ENCODE measurements at places on chromosomes 2 and 18.

DNA sequence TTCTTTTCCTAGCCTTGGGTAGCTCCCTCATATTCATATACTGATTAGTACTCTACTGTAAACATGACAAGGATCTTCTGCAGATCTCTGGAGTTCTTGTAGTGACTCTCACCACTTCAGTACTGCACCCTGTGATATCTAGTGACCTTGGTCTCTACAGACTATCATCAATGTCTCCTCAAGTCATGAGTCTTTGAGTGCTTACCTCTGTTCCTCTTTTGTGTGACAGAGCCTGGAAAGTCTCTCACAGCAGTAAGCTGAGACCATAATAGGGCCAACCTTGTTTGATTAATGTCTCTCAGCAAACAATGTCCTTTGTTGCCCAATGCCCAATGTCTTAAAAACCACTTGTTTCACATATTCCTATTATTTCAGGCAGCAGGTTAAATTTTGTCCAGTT is 34.2 kb upstream of the BAZ2B start:
- no peak for DNase-seq

DNA sequence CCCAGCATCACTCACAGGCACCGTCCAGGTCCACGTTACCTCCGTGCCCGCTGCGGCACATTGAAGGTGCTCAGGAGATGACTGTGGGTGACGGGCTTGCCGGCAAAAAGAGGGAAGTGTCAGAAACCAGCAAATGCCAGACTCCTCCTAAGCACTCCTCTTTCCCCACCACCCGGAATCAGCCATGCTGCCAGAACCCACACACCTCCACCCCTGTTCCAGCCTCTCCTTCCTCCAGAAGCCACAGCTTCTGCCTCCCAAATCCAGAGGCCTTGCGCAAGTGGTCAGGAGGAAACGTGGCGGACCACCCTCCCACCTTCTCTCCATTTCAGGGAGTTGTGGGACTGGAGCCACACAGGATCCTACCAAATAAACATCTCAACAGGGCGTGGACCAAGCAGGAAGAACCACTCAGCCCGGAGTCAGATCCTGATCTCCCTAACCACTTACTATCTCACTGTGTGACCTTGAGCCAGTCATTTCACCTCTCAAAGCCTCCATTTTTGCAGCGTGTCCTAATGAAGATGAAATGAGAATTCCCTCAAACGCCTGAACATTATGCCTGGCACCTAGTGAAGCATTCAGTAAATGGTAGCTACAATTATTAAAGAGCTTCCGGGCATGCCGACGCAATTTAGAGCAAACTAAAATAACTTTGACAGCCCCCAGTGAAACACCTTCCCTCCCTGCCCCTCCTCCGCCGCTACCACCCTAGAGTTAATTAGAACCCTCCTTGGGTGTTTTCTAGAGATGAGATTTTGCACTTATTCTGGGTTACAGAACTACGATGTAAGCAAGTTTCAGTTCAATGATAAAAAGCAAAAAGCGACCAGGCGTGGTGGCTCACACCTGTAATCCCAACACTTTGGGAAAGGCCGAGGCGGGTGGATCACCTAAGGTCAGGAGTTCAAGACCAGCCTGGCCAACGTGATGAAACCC is 32.9 kb downstream of the SMAD7 start:
- no peak for DNase-seq

- DNase-seq: no peak
These were observed 109.2 kb downstream of the NOL4 start for GRCh38 chr18:34115409-34116081.

GRCh38 chr18:27185025-27185763 is at the start of gene CHST9:
TSS of gene CHST9 (minus strand) at chr18:27185308. CDS start at chr18:27142809, 42,499 bp downstream.
- no peak for DNase-seq

DNA sequence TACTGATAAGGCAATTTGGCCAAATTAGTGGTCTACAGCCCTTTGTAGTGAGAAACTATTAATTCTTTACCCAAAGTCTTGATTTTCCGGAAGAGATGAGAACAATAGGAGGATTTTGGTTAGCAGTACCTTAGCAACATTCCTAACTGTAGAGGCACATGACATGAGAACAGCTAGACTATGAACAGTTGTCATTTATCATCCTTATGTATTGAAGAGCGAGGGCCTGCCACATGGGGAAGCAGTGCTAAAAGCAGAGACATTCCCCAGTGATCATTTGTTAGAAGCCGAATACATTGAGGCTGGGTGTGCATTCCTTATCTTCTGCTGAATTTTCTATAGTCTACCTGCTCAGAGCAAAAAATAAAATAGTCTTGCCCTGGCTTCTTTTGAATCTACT is 65.2 kb downstream of the RBBP8 start:
- no peak for DNase-seq

DNA sequence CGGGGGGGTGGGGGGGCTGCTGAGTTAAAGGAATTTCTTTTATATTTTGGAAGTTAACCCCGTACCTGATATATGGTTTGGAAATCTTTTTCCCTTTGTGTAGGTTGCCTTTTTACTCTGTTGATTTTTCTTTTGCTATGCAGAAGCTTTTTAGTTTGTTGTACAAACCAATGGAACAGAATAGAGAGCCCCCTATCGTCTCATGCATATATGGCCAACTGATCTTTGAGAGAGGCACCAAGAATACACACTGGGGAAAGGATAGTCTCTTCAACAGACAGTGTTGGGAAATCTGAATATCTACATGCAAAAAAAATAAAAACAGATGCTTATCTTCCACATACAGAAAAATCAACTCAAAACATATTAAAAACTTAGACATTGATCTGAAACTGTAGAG is 647.8 kb upstream of the KLHL29 start:
- no peak for DNase-seq

- DNase-seq: peak; percentile 26
These were observed 27.4 kb upstream of the SPR start for GRCh38 chr2:72859831-72860262.

- peak; percentile 44 for DNase-seq
These were observed 45.2 kb downstream of the PCBP1 start for GRCh38 chr2:70132244-70133126.

DNA sequence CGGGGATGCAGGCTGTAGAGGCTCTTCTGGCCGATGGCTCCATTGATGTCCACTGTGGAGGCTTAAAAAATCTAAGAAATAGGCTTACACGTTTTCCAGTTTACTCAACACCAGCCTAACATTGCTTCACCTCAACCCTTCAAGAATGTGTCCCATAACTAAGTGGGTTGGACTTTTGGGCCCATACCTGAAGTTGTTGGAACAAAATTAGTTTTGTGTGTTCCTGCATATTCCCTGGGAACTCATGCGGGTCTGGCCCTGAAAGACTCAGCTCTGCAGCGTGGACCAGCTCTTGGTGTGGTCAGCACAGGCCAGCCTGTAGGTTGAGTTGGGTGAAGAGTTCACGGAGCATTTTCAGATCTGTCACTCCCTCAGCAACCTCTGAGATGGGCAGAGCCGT is 38.5 kb downstream of the SH3BP4 start:
- no peak for DNase-seq

DNA sequence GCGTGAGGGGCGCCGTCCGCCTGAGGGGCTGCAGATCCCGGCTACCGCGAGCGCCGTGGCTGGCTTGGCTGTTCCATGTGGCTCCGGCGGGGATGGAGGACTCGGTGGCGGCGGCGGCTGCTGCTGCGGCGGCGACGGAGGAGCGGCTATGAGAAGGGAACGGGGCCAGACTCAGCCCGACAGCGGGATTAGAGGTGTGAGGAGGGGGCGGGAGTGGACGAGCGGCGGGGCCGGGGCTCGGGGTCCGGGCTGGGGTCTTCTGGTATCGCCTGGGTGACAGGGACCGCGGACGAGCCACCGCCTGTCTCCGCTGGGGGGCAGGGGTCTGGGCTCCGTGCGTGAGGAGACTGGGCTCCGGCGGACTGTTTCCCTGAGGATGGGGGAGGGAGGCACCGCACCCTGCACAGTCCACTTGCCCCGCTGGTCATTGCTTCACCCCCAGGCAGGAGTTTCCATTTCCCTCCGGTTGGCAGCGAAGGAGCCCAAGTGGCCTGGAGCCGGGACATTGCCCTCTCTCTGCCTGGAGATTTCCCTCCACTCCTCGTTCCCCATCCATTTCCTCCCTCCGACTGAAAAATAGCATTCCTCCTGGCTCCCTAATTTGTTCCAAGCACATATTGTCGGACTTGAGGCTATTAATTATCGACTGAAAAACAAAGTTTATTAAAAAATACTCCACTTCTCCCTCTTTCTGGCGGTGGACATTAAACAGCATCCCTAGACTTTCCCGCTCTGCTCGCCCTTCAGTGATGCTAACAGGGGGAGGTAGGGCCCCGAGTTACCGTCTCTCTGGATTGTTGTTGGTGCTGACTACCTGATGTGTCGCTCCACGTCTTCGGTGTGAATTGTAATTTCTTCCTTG is 577 bp downstream of the EHBP1 start:
- DNase-seq: peak; percentile 49

Data from fibroblast of skin of abdomen (primary cell).